ENCODE measurements at places on chromosomes 7 and 10.

GRCh38 chr7:67599331-67600062 lies 602.9 kb downstream of the TYW1 start:
- DNase-seq: no peak

GRCh38 chr7:131131746-131132431 lies 195.8 kb upstream of the MKLN1 start:
- DNase-seq: no peak

GRCh38 chr10:13707156-13707881 lies 120.6 kb downstream of the PRPF18 start:
- DNase-seq: peak; percentile 6

DNA sequence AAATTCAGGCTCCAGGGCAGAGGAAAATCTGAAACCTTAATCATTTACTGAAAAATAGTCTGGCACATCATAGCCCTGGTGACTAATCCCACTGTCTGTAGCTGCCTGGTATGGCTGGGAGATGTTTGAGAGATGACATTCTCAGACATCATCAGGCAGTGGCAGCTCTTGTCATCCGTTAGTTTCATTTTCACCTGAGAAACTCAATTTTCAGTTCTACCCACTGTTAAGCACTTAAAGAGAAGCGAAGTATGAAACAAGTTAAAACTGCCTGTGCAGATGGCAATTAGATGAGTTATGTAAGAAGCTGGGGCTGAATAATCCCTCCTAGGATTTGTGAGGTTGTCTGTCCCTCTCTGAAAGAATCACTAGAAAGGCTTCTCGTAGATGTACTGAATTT lies 150.2 kb downstream of the NSUN6 start:
- no peak for DNase-seq

DNA sequence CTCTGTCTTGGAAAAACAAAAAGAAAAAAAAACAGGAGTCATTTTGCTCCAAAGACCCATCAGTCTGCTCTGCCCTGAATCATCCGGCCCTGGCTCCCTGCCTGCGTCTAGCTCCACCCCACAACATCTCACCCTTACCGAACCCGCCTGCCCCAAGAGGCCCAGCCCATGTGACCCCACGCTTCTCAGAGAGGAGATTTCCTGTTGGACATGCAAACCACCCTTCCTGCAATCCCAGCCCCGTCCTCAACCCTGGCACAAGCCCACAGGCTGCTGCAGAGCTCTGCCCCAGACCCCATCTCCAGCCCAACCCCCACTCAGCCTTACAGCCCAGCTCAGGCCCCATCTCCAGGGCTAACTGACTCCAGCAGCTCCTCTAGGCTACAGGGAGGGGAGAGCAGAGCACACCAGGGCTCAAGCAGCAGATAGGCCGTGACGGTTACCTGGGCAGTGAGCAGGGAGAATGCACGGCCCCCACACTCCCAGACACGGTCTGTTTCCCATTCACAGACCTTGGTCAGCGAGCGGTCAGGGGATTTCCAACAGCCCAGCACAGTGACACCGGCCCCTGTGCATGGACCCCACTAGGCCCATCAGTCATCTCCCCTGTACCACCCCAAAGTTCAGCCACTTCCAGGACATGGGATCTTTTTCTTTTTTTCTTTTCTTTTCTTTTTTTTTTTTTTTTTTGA lies 69.9 kb upstream of the GTF2I start:
- no peak for DNase-seq

DNA sequence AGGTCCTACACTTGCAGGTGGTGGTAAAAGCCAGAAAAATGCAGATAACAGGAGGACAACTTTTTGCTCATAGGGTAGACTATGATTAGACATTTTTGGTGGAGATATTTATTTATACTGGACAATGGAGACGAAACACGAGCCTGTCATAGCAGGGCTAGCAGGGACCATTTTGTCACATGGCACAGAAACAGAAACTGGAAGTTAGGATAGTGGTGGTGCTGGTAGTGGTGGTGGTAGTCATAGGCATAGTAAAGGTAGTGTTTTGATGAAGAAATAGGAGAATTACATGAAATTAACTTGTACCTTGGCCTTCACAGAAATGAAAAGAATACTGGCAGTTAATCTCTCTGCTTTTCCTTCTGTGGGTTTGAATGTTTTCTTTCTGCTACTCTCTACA lies 8.8 kb upstream of the MGAM start:
- no peak for DNase-seq

- no peak for DNase-seq
These were observed 127.7 kb downstream of the ATXN7L1 start for GRCh38 chr7:105748701-105749100.

GRCh38 chr7:92691578-92691977 lies 101.4 kb upstream of the FAM133B start:
- no peak for DNase-seq

DNA sequence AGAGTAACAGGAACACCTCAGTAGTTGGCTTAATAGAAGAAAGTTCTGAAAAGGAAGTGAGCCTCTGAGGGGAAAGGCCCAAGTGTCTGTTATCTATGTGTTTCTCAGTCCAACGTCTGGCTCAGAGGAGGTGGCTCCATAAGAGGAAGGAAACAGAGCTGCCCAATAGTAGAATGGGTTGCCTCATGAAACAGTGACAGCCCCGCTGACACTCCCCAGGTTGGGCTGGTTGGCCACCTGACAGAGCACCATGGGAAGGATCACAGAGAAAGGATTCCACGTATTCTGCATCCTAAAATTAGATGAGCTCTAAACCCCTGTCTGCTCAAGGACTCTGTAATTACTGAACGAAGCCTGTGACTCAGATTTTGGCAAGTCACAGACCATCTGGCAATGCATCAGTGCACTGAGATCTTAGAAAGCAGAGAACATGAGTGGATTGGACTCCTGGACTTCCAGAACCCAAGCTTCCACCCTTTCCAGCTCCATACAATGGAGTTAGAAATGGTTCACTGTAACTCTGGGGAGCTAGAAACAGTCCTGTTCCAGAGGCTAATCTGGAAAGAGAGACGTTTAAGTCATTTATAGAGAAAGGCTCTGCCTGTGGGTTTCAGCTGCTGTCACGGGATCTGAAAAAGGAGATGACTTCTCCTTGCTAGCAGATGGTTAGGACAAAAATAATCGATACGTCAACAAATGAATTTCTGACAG lies 2.9 kb downstream of the PKD2L1 start:
- DNase-seq: no peak

DNA sequence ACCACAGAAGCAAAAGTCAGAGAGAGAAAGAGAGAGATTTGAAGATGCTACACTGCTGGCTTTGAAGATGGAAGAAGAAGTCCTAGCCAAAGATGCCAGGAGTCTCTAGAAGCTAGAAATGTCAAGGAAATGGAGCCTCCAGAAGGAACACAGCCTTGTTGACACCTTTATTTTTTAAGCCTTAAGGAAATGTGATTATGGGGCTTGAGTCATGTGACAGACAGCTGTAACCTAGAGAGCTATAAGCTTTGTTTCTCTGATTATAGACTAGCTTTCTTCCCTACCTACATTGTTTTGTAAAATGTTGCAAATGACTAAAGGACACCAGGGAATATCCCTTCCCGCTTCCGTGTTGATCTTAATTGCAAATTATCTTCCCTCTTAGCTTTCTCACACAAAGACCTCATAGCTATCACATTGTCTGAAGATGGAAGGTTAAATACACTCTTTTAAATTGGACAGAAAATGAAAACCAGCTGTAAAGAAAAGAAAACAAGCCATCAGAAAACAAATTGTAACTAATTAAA lies 199.9 kb downstream of the ARHGAP12 start:
- DNase-seq: no peak

DNA sequence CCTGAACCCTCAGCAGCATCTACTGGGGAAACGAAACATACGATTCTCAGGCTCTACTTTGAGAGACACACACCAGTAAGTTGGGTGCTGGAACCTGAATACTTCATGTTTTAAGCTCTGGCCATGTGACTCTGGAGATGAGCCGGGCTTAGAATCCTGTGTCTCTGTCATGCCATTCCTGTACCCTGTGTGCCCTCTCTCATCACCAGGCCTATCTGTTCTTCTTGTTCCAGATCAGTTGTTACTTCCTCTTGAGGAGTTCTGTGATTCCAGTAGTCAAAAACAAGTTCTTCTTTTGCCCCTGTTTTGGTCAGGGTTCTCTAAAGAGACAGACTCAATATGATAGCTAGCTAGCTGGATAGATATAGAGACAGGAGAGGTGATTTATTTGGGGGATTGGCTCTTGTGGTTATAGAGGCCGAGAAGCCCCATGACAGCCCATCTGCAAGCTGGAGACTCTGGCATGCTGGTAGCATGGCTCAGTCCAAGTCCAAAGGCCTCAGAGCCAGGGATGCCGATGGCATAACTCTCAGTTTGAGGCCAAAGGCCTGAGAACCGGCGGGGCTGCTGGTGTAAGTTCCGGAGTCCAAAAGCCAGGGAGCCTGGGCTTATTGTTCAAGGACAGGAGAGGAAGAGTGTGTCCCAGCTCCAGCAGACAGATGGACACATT lies 54.3 kb downstream of the CHN2 start:
- no peak for DNase-seq

DNA sequence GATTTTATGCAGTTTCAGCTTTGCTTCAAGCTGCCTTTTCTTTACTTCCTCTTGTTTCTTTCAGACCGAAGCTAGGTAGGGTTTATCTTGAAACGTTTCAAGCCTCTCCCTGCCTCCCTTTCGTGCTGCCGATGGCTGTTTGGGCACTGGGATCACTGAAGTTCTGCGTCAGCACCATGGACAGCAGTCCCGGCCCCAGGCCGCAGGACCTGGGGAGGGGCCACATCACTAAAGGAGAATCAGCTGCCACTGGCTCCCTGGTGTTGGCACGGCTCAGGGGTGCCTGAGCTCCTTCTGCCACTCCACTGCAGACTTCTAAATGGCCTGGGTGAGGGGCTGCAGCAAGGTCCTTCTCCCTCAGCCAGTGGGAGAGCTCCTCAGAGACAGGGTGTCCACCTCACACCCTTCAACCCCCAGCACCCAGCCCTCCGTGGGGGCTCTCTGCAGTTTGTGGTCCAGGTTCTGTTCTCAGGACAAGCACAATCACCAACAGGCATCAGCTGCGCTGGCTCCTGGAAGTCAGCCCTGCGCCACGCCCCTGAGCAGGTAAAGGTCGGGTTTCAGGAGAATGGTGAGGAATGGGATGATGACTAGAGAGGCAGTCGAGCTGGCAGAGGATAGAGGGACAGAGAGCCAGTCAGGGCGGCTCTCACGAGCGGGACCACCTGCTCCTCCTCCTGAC lies 387.2 kb downstream of the TCERG1L start:
- no peak for DNase-seq

DNA sequence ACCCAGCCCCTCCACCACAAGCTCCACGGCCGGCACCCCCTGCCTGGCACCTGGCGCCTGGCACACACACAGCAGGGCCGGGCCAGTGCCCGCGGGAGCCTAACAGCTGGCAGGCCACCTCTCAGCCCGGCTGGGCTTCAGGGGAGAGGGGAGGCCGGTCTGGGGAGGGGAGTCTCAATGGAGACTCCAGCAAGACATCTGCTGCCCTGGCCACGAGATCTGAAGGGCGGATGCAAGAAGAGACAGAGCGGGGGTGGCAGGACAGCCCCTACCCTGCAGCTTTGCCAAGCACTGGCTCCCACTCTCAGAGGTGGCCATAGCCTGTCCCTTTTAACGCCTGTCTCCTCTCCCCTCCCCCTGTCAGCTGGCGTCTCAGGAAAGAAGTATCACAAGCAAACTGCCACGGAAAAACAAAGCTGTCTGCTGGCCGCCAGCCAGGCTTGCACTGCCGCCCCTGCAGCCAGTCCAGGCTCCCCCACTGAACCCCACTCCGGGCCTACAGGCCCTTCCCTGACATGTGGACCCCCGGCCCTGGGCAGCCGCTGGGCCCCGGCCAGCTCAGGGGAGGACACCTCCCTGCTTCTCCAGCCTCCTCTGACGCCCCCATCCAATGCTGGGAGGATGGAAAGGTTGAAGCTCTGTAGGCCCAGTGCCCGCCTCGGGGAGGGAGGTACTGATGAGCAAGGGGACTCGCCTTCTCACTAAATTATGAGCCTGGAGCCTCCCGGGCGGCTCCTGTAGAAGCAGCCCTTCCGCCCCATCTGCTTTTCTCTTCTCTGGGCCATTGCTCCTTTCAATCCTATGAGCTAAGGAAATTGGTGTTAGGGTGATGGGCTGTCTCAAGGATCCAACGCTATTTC lies 178.4 kb downstream of the ARHGAP12 start:
- no peak for DNase-seq

DNA sequence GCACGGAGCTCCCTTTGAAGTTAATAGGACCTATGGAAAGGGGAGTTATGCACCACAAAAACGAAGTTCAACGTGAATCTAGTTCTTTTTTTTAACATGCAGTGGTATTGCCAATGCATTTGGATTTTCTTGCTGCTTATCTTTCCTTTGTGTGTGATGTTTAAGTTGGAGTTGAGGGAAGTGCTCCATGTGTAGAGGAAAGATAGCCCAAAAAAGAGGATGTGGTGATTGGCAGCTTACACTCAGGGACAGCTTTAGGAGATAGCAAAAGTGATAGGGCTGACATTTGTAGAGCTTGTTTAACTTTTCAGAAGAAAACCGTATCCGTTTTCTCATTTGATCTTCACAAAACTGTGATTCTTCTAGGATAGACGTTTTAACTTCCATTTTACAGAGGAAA lies 101.3 kb downstream of the MDFIC start:
- no peak for DNase-seq

DNA sequence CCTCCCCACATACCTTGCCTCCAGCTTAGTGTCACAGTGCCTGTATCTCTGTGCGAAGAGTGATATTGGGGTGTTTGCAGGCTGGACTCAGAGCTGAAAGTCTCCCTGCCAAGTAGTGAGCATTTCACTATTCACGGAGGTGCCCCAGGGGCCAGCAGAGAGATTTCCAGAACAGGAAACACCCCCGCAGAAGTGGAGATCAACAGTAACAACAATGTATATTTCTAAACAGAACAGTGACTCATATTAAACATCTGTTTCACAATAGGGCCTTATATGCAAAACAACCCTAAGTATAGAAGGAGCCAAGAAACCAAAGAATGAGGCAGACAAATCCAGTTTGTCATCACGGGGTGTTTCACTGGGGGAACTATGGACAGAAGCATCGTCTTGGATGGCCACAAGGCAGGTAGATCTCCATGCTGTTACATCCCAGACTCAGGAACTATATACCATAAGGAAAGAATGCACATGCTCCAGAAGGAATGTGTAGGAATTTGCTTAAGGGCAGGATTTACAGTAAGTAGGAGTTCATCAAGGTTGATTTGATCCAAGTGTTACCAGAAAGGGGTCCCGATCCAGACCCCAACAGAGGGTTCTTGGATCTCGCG lies 29.3 kb upstream of the CCL24 start:
- peak; percentile 31 for DNase-seq

DNA sequence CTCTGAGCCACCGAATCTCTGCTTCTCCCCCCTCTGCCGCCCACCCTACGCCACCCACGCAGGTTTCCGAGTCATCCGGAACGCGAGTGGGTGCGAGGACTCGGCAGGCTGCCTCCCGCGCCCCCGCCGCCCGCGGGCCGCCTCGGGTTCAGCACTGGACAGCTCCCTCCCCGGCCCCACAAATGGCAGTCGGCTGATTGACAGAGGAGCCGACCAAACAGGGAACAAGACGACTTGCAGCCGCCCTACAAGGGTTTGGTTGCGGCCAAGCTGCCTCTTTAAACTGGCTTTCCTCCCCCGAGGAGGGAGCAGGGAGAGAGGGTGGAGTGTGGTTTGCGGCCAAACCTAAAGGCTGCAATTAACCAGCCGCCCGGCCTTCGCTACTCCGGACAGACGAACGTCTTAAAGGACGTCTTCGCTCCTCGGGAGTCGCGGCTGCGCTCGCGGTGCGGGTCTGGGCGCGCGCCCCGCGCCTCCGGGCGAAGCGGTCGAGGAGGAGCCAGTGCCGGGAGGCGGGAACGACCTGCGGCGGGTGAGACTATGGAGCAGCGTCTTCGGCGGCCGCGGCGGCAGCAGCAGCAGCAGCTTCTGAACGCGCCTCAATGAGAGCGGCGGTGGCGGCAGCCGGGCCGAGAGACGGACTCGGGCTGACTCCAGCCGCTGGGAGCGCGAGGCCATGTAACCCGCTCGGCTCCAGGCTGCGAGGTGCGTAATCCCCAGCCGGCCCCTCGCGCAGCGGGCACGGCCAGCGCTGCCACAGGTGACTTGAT lies at the start of gene GPR158:
GPR158 (plus strand) TSS at position 541 of the 770 bp plus-strand sequence. CDS start 420 bp downstream, outside the sequence.
- DNase-seq: peak; percentile 36
